ENCODE measurements at places on chromosomes 13 and 19.
A peak's percentile ranks its signal among the peaks of the same experiment; 100 is the strongest.

GRCh38 chr19:11447347-11448262, 12.2 kb downstream of the PRKCSH start:
- H3K36me3 ChIP-seq, result peaks cover 26% of the 10 kb centered on the region
- peaks cover 13% of the 10 kb centered on the region for H3K4me1 ChIP-seq
- H3K4me3 ChIP-seq, result no peak overlapping the region
- H3K27ac ChIP-seq, result no peak overlapping the region
- peaks cover 1% of the 10 kb centered on the region for H3K27me3 ChIP-seq

GRCh38 chr13:94280349-94280748, 199.1 kb downstream of the DCT start:
- no peak overlapping the region for H3K4me3 ChIP-seq
- no peaks in the 10 kb centered on the region for H3K36me3 ChIP-seq
- H3K27ac ChIP-seq, result no peak overlapping the region
- H3K27me3 ChIP-seq, result peaks cover 2% of the 10 kb centered on the region
- DNase-seq, result no peak

GRCh38 chr13:43915451-43915850, 35.7 kb downstream of the LACC1 start:
- no peaks in the 10 kb centered on the region for H3K4me1 ChIP-seq
- H3K27me3 ChIP-seq, result peaks cover 21% of the 10 kb centered on the region
- no peak overlapping the region for H3K4me3 ChIP-seq
- no peak for DNase-seq
- H3K36me3 ChIP-seq, result no peaks in the 10 kb centered on the region
- H3K27ac ChIP-seq, result no peak overlapping the region

- H3K36me3 ChIP-seq, result peaks cover 11% of the 10 kb centered on the region
- no peaks in the 10 kb centered on the region for H3K27me3 ChIP-seq
- no peak for DNase-seq
- peak overlapping the region; percentile 92 for H3K27ac ChIP-seq
Measured at GRCh38 chr19:37977992-37978391, 71.0 kb downstream of the SIPA1L3 start.

DNA sequence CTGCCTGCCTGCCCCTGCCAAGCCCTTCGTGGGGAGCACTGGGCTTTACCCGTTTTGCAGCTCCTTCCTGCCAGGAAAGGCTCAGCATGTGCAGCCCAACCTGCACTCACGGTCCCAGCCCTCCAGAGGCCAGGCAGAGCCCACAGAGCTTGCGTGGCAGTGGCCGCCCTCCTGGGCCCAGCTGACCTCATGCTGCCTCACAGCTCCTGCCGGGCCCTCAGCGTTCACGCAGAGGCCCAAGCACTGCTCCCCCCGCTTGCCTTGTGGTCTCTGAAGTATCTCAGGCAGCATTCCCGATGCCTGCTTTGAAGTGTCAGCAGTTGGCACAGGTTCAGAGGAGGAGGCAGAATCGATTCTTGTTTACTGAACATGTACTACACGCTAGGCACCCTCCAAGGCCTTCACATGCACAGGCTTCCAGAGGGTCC, 32.5 kb downstream of the CAPN12 start:
- peaks cover 3% of the 10 kb centered on the region for H3K4me1 ChIP-seq
- H3K4me3 ChIP-seq, result no peak overlapping the region
- H3K36me3 ChIP-seq, result peaks cover 23% of the 10 kb centered on the region
- H3K27me3 ChIP-seq, result no peaks in the 10 kb centered on the region

DNA sequence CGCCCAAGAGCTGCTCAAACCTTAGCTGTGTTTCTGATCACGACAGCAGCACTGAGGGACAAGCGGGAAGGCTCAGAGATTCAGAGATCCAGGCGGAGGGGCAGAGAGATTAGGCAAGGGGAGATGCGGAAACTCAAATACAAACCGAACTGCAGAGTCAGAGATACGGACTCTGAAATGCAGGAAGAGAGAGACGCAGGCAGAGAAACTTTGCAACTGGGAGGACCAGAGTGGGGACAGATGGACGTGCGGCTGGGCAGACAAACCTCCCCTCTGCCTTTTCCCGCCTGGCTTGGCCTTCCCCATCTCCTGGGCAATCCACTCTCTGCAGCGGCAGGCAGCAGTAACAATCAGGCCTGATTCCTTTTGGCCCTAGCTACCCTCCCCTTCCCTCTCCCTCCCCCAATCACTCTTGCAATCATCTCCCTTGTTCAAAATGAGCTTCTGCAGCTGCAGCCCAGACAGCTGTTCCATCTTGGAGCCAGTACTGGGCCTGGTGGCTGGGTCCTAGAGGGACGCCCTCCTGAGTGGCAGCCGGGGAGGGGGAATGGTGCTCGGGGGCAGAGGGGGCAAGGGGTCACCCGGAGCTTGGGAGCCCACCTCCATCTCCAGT, 29.7 kb downstream of the OLFM2 start:
- no peaks in the 10 kb centered on the region for H3K4me1 ChIP-seq
- peaks cover 25% of the 10 kb centered on the region for H3K27me3 ChIP-seq
- no peak overlapping the region for H3K4me3 ChIP-seq
- no peak for DNase-seq
- H3K27ac ChIP-seq, result no peak overlapping the region

Measured in memory B cell (primary cell).